ENCODE measurements at places on chromosomes 12 and 14. TPM values are rescaled to one million over a fixed set of nuclear protein-coding genes. Genes with fewer than 3 reads are reported as not detected.

Gene CD163L1
- not detected for total RNA-seq

Gene ESRRB
- not detected for total RNA-seq

Gene CPNE6
- not detected for total RNA-seq

Gene ARMH4
- total RNA-seq = 0.29 TPM

Gene C1S
- 2.0 TPM for total RNA-seq

Gene GPR132
- 33.4 TPM for total RNA-seq

Gene RASSF9
- total RNA-seq = not detected

Gene RD3L
- not detected for total RNA-seq

DNA sequence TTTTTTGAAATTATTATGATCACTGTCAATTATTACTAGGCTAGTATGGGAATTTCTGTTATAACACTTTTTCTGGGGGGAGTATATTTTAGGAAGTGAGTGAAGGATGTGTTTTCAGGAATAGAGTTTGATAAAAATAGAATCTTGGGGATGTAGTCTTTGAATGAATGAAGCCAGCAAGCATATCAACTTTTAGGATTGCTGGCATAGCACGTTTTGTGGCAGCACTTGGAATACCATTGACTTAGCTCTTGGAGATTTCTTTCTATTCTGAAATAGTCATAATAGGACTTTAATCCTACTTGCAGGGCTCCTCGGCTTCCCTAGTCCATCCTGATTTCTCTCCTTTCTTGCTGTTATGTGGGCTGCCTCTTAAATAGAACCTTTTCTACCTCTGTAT is 141.6 kb downstream of the DACT1 start:
- no peaks in the 10 kb centered on the region for H3K36me3 ChIP-seq
- no peaks in the 10 kb centered on the region for H3K4me1 ChIP-seq
- H3K4me3 ChIP-seq = no peak overlapping the region

- no peaks in the 10 kb centered on the region for H3K27me3 ChIP-seq
- H3K27ac ChIP-seq = peak overlapping the region; percentile 65
- H3K4me3 ChIP-seq = peak overlapping the region; percentile 89
- peaks cover 22% of the 10 kb centered on the region for H3K4me1 ChIP-seq
- peaks cover 5% of the 10 kb centered on the region for H3K36me3 ChIP-seq
- DNase-seq = peak; percentile 30
Observed at GRCh38 chr12:121295746-121296617, 527 bp downstream of the CAMKK2 start.

- H3K4me3 ChIP-seq = no peak overlapping the region
- no peak overlapping the region for H3K27ac ChIP-seq
- no peak for DNase-seq
- H3K36me3 ChIP-seq = no peaks in the 10 kb centered on the region
Observed at GRCh38 chr12:55666508-55666907, 29.8 kb downstream of the OR10P1 start.

DNA sequence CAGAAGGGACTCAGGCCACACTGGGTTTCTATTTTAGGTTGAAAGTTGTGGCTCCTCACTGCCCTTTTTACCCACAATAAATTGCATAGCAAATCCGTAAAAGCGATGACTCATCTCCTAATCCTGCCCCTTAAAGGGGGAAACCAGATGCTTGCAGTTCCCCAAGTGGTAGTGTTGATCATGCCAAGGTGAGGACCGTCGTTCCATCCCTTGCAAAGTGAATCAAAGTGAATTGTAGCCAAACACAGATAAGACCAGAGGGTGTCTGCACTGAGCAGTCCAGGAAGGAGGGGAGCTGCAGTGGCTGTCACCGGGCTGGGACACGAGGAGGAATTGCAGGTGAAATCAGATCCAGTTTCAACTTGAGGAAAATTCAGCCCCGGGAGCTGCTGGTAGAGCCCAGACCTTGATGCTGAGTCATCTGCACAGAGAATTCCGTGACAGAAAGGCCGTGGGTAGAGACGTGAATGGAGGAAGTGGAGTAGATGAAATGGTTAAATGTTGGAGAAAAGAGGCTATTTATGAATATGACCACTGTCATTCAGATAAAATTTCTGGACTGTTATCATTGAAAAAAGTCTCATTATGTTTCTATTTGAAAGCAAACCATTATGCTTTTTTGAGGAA is 44.2 kb upstream of the MMP17 start:
- DNase-seq = no peak
- peak overlapping the region; percentile 30 for H3K27ac ChIP-seq
- no peak overlapping the region for H3K4me3 ChIP-seq

GRCh38 chr14:69153873-69154270 is 953 bp upstream of the DCAF5 start:
- H3K4me1 ChIP-seq = peaks cover 29% of the 10 kb centered on the region
- peak overlapping the region; percentile 75 for H3K27ac ChIP-seq
- H3K27me3 ChIP-seq = no peaks in the 10 kb centered on the region
- peaks cover 6% of the 10 kb centered on the region for H3K36me3 ChIP-seq

- H3K27me3 ChIP-seq = no peaks in the 10 kb centered on the region
- no peak overlapping the region for H3K27ac ChIP-seq
- DNase-seq = no peak
- H3K4me3 ChIP-seq = no peak overlapping the region
- no peaks in the 10 kb centered on the region for H3K4me1 ChIP-seq
Observed at GRCh38 chr12:127388985-127389384, 878.0 kb upstream of the TMEM132C start.

GRCh38 chr12:41061192-41061591 is 126.9 kb upstream of the PDZRN4 start:
- no peaks in the 10 kb centered on the region for H3K36me3 ChIP-seq
- no peaks in the 10 kb centered on the region for H3K27me3 ChIP-seq
- no peak overlapping the region for H3K27ac ChIP-seq
- no peaks in the 10 kb centered on the region for H3K4me1 ChIP-seq

- DNase-seq = no peak
- H3K36me3 ChIP-seq = no peaks in the 10 kb centered on the region
- H3K4me3 ChIP-seq = no peak overlapping the region
- H3K4me1 ChIP-seq = peaks cover 7% of the 10 kb centered on the region
- H3K27me3 ChIP-seq = no peaks in the 10 kb centered on the region
Observed at GRCh38 chr12:12323591-12323990, 26.5 kb downstream of the MANSC1 start.

- H3K4me1 ChIP-seq = peaks cover 27% of the 10 kb centered on the region
- DNase-seq = no peak
- H3K27ac ChIP-seq = peak overlapping the region; percentile 76
- no peaks in the 10 kb centered on the region for H3K27me3 ChIP-seq
- H3K4me3 ChIP-seq = peak overlapping the region; percentile 96
Observed at GRCh38 chr12:98645572-98646067, 530 bp downstream of the APAF1 start.

DNA sequence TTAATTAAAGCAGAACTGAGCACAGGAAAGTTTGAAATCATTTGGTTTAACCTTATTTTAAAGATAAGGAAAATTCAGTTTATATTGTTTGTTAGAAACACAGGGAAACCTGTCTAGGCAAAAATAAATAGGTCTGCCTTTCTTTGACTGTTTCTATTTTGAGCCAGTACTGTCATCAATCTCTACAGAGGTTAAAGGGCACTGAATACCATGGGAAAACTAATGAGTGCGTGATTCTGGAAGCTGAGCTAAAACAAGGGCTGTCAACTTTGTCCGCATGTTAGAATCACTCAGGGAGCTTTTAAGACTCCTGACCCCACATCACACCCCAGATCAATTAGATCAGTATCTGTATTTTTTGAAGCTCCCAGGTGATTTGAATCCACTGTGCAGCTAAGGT is 38.8 kb downstream of the NOPCHAP1 start:
- no peak for DNase-seq
- no peak overlapping the region for H3K27ac ChIP-seq
- H3K4me1 ChIP-seq = no peaks in the 10 kb centered on the region
- H3K4me3 ChIP-seq = no peak overlapping the region
- no peaks in the 10 kb centered on the region for H3K27me3 ChIP-seq

DNA sequence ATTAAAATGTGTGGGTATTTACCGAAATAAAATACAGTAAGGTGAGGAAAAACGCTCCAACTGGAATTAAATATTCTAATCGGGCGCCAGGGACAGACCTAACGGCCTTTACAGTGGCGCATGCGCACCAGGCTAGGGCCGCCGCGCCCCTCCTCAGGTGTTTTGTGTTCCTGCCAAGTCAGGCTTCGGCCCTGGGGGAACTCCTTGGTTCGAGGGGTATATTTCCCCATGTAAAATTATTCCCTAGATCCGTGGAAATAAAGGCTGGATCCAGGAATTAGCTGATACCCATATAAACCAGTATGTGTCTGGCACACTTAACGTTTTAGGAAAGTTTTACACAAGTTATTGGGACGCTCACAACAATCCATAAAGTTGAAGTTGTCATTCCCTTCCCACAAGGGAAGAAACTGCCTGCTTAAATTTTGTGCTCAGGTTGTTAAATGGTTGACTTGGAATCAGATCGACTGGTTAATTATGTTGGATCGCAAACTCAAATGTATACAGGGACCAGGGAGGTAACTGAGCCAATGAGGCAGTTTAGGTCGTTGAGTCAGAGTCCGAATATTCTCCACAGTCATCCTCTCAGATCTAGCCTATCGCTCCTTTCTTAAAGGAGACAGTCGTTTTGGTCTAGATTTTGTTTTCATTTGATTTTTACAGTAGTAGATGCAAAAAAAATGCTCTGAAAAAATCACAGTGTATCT is 621 bp upstream of the ANAPC7 start:
- DNase-seq = peak; percentile 82
- no peaks in the 10 kb centered on the region for H3K27me3 ChIP-seq
- H3K4me3 ChIP-seq = peak overlapping the region; percentile 99
- peaks cover 23% of the 10 kb centered on the region for H3K4me1 ChIP-seq
- peaks cover 18% of the 10 kb centered on the region for H3K36me3 ChIP-seq
- peak overlapping the region; percentile 99 for H3K27ac ChIP-seq

DNA sequence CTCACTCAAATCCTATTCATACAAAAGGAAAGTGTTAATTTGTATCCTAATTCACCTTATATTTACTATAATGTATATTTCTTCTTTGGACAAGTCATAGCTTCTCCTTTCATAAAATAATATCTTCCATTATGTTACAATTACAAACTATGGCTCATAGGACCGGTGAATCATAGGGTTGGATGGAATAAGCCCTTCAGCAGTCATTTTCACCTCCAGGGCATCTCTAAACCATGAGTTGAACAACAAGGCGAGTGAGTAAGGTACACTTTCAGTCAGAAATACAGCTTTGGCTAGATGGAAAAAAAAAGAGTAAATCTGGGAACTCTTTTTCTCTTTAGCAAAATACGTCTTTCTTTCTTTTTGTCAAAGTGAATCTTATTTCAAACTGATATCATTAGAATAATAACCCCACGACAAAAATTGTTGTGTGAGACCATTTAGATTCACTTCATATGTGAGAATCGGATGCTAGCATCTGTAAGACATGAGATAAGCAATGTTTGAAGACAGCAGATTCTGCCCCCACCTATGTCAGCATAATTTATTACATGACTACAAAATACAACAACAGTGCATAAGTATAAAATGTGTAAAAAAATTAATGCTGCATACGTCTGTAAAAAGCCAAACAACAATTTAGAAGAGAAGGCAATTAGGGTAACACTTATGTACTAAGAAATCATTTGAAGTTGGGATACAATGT is 184.4 kb upstream of the SLC38A2 start:
- no peak overlapping the region for H3K4me3 ChIP-seq
- peaks cover 30% of the 10 kb centered on the region for H3K4me1 ChIP-seq
- H3K36me3 ChIP-seq = no peaks in the 10 kb centered on the region

GRCh38 chr12:126337556-126338441 is 1272.6 kb downstream of the AACS start:
- H3K27ac ChIP-seq = no peak overlapping the region
- DNase-seq = no peak
- no peaks in the 10 kb centered on the region for H3K36me3 ChIP-seq
- no peaks in the 10 kb centered on the region for H3K4me1 ChIP-seq
- no peaks in the 10 kb centered on the region for H3K27me3 ChIP-seq

GRCh38 chr12:104152685-104153241 is 14.8 kb upstream of the NFYB start:
- peaks cover 9% of the 10 kb centered on the region for H3K4me1 ChIP-seq
- H3K4me3 ChIP-seq = no peak overlapping the region
- DNase-seq = no peak
- no peak overlapping the region for H3K27ac ChIP-seq

GRCh38 chr14:54554401-54554800 is 12.5 kb upstream of the SAMD4A start:
- H3K27ac ChIP-seq = no peak overlapping the region
- H3K27me3 ChIP-seq = peaks cover 1% of the 10 kb centered on the region
- H3K4me1 ChIP-seq = no peaks in the 10 kb centered on the region
- H3K4me3 ChIP-seq = no peak overlapping the region
- H3K36me3 ChIP-seq = no peaks in the 10 kb centered on the region

- H3K27ac ChIP-seq = no peak overlapping the region
- DNase-seq = no peak
- H3K4me1 ChIP-seq = no peaks in the 10 kb centered on the region
- H3K36me3 ChIP-seq = no peaks in the 10 kb centered on the region
Observed at GRCh38 chr12:87704374-87704773, 324.8 kb downstream of the C12orf50 start.

DNA sequence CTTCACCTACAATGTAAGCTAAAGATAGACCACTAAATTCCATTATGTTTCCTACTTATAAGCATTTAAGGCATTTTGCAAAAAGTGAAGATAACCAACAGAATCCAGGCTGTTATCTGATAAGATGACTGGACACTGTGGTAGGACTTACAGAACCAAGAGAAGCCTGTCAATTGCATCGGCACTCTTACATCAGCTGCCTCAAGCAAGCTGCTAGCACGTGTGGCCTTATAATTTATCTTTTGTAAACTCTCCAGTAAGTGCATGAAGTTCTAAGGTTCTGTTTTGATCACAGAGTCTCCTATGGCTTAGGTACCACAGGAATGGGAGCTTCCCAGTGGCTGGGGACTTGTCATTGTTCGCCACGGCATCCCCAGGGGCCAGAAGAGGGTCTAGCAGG is 88.7 kb downstream of the TRAFD1 start:
- no peak overlapping the region for H3K4me3 ChIP-seq
- H3K27me3 ChIP-seq = no peaks in the 10 kb centered on the region
- peaks cover 20% of the 10 kb centered on the region for H3K36me3 ChIP-seq
- no peak overlapping the region for H3K27ac ChIP-seq
- no peaks in the 10 kb centered on the region for H3K4me1 ChIP-seq

- no peak for DNase-seq
- H3K4me1 ChIP-seq = peaks cover 3% of the 10 kb centered on the region
- no peak overlapping the region for H3K27ac ChIP-seq
- H3K4me3 ChIP-seq = no peak overlapping the region
- H3K27me3 ChIP-seq = no peaks in the 10 kb centered on the region
Observed at GRCh38 chr14:88618476-88618875, 55.6 kb downstream of the ZC3H14 start.

DNA sequence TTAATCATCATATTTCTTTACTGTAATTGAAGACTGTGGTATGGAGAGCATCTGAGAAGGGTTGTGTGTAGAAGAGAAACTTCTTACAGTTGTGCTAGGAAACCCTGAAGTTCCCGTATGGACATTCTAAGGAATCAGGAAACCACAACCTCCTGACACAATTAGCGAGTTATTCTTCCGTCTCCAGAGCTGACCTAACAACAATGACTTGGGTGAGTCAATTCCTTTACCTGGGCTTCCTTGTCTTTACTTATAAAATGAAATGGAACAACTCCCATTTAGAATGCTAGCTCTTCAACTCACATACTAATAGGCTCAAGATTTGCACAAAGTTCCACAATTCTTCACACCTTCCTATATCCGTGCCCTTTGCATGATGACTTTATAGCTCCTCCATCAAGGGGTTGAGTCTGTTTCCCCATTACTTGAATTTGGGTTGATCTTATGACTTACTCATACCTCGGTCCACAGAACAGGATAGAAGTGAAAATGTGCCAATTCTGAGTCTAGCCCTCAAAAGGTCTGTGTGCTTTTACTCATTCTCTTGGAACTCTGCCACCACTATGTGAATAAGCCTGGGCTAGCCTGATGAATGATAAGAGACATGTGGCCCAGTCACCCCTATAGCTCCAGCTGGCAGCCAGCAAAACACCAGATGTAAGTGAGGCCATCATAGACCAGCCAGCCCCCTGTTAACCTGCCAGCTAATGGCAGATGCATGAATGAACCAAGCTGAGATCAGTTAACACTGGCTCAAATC is 459.4 kb downstream of the ETNK1 start:
- H3K27me3 ChIP-seq = no peaks in the 10 kb centered on the region
- no peaks in the 10 kb centered on the region for H3K36me3 ChIP-seq
- H3K4me3 ChIP-seq = no peak overlapping the region
- DNase-seq = no peak
- no peaks in the 10 kb centered on the region for H3K4me1 ChIP-seq
